Glomerular endothelial cell (primary cell): ENCODE measurements at places on chromosomes 2 and 18.

GRCh38 chr2:172195836-172196376, 93.2 kb upstream of the DLX2 start:
- DNase-seq = no peak

DNA sequence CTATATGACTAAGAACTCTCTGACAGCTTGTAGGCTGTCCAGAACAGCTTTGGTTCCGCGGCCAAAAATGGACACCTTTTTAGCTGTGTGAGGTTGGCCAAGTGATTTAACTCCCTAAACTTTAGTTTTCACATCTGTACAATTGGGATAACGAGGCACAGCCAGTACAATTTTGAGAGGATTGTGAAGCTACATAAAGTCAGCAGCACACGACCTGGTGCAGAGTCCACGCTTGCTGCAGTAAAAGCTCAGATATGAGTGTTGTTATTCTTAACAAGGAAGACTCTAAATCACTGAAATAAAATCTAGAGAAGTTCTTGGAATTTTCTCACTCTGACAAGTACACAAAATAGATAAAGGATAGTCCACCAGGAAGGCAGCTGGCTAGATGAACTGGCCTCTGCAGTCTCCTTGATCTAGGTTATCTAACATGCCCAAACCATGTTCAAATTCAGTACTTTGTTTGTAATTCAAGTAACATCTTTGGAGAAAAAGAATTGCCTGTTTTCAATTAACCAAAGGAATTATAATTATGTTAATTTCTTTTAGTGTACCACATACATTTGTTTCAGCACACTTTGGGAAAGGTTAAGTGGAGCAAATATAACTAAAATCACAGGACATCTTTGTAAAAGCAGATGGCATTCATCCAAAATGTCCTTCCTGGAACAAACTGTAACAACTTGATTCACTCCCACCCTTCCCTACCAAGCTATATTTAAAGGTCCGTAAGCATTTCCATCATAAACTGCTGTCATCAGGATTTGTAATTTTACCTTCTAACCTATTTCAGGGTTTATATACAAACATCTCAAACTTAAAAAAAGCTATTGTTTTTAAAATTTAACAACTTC, 201.7 kb upstream of the STK17B start:
- DNase-seq = peak; percentile 61

DNA sequence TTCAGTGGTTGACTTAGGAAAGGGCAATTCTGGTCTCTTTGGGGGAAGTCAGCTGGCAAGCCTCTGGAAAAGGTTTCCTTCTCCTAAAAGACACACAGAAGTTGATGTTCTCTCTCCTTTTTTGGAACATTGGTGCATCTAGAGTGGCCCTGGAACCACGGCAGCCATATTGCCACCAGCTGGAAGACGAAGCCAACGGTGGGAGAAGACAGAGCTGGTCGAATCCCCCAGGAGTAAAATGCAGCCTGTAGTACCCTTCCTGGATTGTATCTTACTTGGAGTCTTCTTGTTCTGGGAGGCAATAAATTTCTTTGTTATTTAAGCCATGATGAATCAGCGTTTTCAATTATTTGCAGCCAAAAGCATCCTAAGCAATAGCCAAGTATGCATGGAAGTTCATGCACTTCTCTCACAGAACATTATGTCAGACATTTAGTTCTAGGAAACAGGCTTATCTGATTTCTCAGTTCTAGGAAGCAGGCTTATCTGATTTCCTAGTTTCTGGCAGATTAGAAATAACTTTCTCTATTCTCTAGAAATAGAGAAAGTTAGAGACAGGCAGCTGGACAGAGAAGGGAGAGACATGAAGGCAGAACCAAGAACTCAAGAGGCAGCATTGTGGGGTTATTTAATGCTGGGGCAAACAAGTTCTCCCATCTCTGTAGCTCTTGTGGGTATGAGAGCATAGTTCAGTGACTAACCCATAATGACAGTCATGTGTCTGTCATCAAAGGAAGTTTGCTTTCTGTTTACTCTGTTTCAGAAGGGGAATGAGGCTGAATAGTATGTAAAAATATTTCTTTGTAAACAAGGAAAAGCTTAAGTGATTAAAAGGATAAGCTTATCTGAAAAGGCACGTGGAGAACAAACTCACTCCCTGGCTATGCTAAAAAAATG, 40.5 kb upstream of the NABP1 start:
- DNase-seq = no peak

GRCh38 chr2:61967262-61967661, 61.8 kb downstream of the COMMD1 start:
- no peak for DNase-seq

GRCh38 chr2:173819852-173820251, 145.3 kb downstream of the SP3 start:
- DNase-seq = no peak

DNA sequence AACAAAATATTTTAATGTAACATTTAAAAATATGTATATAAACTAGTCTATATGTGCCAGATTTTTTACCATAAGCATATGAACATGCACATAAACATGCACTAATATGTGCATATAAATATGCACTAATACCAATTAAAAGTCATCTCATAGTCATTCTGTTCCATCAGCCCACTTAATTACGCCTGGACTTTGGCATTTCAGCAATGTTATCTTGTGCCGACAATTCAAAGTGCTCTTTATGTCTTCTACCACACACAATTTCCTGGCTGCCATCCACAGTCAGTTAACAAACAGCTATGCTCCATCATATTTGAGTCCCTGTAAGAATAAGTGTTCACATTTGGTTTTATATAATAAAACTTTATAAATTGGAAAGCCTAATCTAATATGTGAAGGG, 92.6 kb upstream of the TSPYL6 start:
- DNase-seq = no peak

GRCh38 chr18:26301681-26302080, 75.4 kb downstream of the TAF4B start:
- DNase-seq = no peak

- no peak for DNase-seq
These were observed 19.2 kb downstream of the DTNA start for GRCh38 chr18:34729264-34729663.

DNA sequence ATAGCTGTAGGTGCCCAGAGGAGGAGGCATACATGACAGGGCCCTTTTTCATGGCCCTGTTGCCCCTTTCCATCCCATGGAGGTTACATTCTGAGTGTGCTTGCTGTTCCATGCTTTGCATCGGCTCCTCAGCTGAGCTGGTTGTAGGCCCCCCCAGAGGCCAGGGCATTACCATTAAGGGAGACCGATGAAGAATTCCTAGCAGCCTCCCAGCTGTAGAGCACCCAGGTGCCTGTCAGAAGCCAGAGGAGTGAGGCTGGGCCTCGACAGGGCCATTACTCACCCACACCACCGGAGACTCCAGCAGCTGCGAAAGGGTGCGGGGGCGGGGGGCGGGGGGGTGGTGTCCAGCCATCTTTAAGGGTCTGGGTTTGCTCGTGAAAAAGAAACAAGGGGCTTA, 72.2 kb downstream of the GALNT14 start:
- DNase-seq = no peak

DNA sequence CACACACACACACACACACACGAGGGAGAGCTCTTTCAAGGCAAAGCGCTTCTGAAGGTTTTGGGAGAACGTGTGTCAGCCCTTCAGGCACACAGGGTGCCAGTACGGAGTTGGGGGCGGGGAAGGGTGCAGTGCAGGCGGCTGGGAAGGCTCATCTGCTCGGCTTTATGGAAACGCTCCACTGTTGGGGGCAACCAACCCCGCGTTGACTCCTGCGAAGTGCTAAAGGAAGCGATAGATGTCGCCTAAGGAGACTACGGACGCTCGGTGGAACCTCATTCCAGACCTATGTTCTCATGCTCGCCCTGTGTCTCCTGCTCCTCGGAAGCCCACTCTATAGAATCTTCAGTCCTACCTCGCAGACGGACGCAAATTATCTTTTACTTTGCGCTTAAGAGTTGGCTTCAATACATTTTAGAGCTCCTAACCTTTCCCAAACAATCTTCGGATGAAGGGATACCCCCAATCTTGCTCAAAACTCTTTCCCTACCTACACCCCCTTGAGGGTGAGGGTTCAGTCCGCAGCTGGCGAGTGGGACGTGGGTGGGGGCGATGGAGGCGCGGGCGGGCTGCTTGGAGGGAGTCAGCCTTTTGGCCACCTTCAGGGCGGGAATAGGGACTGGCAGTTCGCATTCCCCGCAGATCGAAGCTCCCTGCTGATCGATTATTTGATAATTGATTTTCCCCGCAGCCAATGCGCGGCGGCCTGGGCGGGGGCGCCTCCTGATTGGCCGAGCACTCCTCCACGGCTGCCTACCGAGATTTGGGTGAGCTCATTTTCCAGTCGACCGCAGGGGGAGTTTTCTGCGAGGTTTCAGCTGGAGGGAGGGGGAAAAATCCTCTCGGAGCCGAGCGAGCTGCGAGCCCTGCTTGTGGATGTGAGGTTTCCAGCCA, 1.9 kb upstream of the MEIS1 start:
- peak; percentile 82 for DNase-seq

GRCh38 chr2:157902692-157903091, 26.6 kb upstream of the ACVR1 start:
- no peak for DNase-seq

- no peak for DNase-seq
These were observed 993.1 kb upstream of the TMEFF2 start for GRCh38 chr2:193187816-193188215.

- no peak for DNase-seq
These were observed 26.8 kb downstream of the SERPINB4 start for GRCh38 chr18:63617049-63617914.

GRCh38 chr2:9394816-9395215, 28.5 kb downstream of the ITGB1BP1 start:
- no peak for DNase-seq

GRCh38 chr2:25187729-25188350, 19.5 kb upstream of the POMC start:
- no peak for DNase-seq

- no peak for DNase-seq
These were observed 83.3 kb downstream of the CACNB4 start for GRCh38 chr2:152015552-152015951.

- no peak for DNase-seq
These were observed 120.7 kb downstream of the CTAGE1 start for GRCh38 chr18:22297008-22297407.

DNA sequence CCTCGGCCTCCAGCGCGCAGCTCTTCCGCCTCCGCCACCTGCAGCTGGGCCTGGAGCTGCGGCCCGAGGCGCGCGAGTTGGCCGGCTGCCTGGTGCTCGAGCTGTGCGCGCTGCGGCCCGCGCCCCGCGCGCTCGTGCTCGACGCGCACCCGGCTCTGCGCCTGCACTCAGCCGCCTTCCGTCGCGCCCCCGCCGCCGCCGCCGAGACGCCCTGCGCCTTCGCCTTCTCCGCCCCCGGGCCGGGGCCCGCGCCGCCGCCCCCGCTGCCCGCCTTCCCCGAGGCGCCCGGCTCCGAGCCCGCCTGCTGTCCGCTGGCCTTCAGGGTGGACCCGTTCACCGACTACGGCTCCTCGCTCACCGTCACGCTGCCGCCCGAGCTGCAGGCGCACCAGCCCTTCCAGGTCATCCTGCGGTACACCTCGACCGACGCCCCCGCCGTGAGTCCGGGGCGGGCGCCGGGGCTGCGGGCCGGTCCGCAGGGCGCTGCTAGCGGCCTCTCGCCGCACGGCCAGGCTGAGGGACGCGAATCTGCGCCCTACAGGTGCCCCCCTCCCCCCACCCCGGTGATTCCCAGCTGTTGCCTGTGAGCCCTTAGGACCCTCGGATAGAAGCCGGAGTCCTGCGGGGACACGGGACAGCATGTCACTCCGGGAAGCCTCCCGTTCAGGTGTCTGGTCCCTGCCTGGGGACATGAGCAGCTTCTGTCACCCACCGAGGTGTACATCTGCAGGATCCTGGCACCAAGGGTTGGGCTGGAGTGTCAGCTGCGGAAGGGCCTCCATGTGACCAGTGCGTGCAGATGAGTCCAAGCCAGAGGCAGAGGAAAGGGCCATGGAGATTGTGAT, 616 bp downstream of the RNPEPL1 start:
- DNase-seq = no peak
